ENCODE measurements at places on chromosomes 5 and 9. TPM values are rescaled to one million over a fixed set of nuclear protein-coding genes. Genes with fewer than 3 reads are reported as not detected.

- no peaks in the 10 kb centered on the region for H3K27me3 ChIP-seq
- DNase-seq, result no peak
- H3K36me3 ChIP-seq, result no peaks in the 10 kb centered on the region
- H3K4me3 ChIP-seq, result peak overlapping the region; percentile 58
- H3K4me1 ChIP-seq, result peaks cover 11% of the 10 kb centered on the region
These were observed 505 bp downstream of the C5orf34 start for GRCh38 chr5:43514471-43514815.

NR4A3 gene
- total RNA-seq, result 4.9 TPM

GRCh38 chr5:159050316-159051143 is 49.2 kb downstream of the EBF1 start:
- peak overlapping the region; percentile 34 for H3K27ac ChIP-seq
- H3K4me1 ChIP-seq, result no peaks in the 10 kb centered on the region
- H3K4me3 ChIP-seq, result no peak overlapping the region
- peaks cover 12% of the 10 kb centered on the region for H3K27me3 ChIP-seq
- no peaks in the 10 kb centered on the region for H3K36me3 ChIP-seq

GRCh38 chr5:43627028-43627427 is 24.0 kb downstream of the NNT start:
- H3K4me1 ChIP-seq, result no peaks in the 10 kb centered on the region
- H3K36me3 ChIP-seq, result peaks cover 27% of the 10 kb centered on the region
- H3K27me3 ChIP-seq, result no peaks in the 10 kb centered on the region
- no peak overlapping the region for H3K4me3 ChIP-seq
- no peak for DNase-seq

DOCK8 gene
- total RNA-seq, result 40.6 TPM

GRCh38 chr5:1392801-1393565 is 48.1 kb upstream of the CLPTM1L start:
- H3K36me3 ChIP-seq, result no peaks in the 10 kb centered on the region
- H3K27me3 ChIP-seq, result no peaks in the 10 kb centered on the region

CFAP90 gene
- 0.82 TPM for total RNA-seq

PRRC2B gene
- 176 TPM for total RNA-seq

DTWD2 gene
- total RNA-seq, result 4.9 TPM

DNA sequence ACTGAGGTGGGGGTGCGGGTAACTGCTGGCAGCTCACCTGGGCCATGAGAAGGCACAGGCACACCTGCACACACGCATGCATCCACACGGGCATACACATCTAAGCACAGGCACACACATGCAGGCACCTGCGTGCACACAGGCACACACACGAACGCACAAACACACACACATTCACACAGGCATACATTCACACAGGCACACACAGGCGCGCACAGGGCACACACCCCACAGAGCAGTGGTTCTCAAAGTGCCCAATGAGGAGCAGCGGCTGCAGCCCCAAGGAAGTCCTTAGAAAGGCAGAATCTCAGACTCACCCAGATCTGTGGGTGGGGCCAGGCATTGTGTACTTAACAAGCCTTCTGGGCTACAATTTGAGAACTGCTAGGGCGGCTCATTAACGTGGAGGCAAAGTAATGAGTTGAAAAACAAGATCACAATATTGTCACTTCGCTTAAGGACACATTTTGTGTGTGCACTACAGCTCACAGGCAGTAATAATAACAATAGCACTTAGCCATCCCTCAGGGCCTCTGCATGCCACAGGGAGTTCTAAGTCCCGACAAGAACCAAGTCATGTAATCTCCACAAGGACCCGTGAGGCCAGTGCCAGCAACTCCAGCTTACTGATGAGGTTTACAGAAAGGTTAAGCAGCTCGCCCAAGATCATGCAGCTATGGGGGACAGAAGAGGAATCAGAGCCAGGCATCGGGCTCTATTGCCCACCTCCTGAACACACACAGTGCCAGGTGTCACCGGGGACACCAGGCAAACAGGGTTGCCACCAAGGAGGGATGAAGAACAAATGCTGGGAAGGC is 91.6 kb downstream of the ROR2 start:
- no peaks in the 10 kb centered on the region for H3K36me3 ChIP-seq
- no peak overlapping the region for H3K4me3 ChIP-seq
- H3K27ac ChIP-seq, result no peak overlapping the region
- H3K4me1 ChIP-seq, result no peaks in the 10 kb centered on the region
- H3K27me3 ChIP-seq, result no peaks in the 10 kb centered on the region

- H3K27me3 ChIP-seq, result no peaks in the 10 kb centered on the region
- no peak overlapping the region for H3K4me3 ChIP-seq
- DNase-seq, result peak; percentile 37
These were observed 67.5 kb upstream of the ERCC6L2 start for GRCh38 chr9:95808011-95808410.

- H3K4me3 ChIP-seq, result peak overlapping the region; percentile 71
- no peak for DNase-seq
- peak overlapping the region; percentile 89 for H3K27ac ChIP-seq
- H3K4me1 ChIP-seq, result peaks cover 33% of the 10 kb centered on the region
These were observed 676 bp upstream of the OCLN start for GRCh38 chr5:69491838-69492390.

GRCh38 chr5:97162045-97162444 is 19.6 kb upstream of the LIX1 start:
- DNase-seq, result no peak
- H3K36me3 ChIP-seq, result peaks cover 55% of the 10 kb centered on the region
- H3K27me3 ChIP-seq, result no peaks in the 10 kb centered on the region
- no peak overlapping the region for H3K27ac ChIP-seq
- H3K4me3 ChIP-seq, result no peak overlapping the region

DNA sequence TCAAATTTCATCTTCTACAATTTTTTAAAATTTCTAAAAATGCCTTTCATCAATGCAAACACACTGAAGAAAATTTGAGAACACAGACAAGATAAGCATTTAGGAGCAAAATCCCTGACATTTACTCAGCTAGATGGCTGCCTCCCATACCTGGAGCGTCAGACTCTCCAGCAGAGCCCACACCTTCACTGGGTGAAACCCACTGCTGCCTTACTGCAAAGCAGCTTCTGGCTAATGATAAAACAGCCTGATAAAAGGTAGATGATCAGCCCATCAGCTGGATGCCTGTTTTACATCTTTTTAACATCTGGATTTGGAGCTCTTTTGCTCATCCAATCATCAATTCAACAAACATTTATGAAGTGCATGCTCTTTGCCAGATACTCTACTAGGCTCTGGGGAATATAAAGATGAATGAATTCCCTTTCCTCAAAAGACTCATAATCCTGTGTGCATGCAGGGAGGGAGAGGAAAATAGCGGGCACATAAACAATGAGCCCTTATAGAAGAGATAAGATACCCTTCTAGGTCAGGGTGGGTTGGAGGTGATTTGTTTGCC is 271.2 kb downstream of the SAXO1 start:
- no peak overlapping the region for H3K4me3 ChIP-seq
- no peaks in the 10 kb centered on the region for H3K27me3 ChIP-seq
- no peak overlapping the region for H3K27ac ChIP-seq
- no peaks in the 10 kb centered on the region for H3K36me3 ChIP-seq
- H3K4me1 ChIP-seq, result no peaks in the 10 kb centered on the region
- no peak for DNase-seq

PCA3 gene
- total RNA-seq, result not detected

PCDHGB5 gene
- 8.8 TPM for total RNA-seq

LCN15 gene
- not detected for total RNA-seq

- peak overlapping the region; percentile 19 for H3K4me3 ChIP-seq
- H3K27ac ChIP-seq, result peak overlapping the region; percentile 70
- H3K36me3 ChIP-seq, result no peaks in the 10 kb centered on the region
- H3K27me3 ChIP-seq, result peaks cover 61% of the 10 kb centered on the region
- peaks cover 36% of the 10 kb centered on the region for H3K4me1 ChIP-seq
- DNase-seq, result no peak
These were observed 7.9 kb downstream of the NRARP start for GRCh38 chr9:137294091-137294680.

DNA sequence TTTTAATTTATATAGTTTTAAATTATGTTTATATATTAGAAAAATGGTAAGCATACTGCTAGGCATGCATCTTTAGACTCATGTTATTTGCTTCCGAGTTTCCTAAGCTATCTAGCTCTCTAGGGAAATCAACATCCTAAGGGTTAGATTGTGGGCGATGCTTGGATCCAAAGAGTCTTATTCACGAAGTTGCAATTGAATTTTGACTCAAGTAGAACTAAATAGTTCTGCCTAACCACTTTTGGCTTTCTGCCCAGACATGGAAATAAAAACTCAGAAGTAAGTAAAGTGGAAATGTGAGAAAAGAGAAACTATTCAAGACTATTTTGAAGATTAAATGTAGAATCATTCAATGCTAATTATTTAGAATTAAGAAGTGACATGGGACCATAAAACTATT is 440.4 kb downstream of the CDH18 start:
- H3K4me3 ChIP-seq, result no peak overlapping the region
- no peaks in the 10 kb centered on the region for H3K27me3 ChIP-seq
- DNase-seq, result peak; percentile 33
- no peaks in the 10 kb centered on the region for H3K36me3 ChIP-seq
- H3K27ac ChIP-seq, result no peak overlapping the region

SLF1 gene
- total RNA-seq, result 5.7 TPM

S1PR3 gene
- total RNA-seq, result 6.9 TPM

DNA sequence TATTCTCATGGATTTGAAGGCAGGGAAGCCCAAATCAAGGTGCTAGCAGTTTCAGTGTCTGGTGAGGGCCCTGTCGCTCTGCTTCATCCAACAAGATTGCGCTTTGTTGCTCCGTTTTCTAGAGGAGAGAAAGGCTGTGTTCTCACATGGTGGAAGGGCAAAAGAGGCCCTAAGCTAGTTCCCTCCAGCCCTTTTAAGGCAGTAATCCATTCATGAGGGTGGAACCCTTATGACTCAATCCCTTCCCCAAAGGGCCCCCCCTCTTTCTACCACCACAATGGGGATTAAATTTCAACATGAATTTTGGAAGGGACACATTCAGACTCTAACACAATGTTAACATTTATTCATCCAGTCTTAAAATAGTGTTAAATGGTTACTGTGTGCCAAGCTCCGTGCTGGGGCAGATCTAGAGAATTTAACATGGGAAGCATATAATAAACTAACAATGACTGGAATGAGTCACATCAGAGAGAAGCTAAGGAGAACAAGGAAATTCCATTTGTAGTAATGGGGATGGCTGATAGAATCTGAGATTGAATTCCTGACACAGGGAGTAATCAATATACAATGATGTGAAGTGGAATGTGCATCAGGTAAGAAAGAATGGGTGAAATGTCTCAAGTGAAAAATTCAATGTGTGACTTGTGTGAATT is 382.8 kb upstream of the ZNF608 start:
- H3K27me3 ChIP-seq, result no peaks in the 10 kb centered on the region
- H3K36me3 ChIP-seq, result no peaks in the 10 kb centered on the region
- no peaks in the 10 kb centered on the region for H3K4me1 ChIP-seq
- H3K27ac ChIP-seq, result no peak overlapping the region

DNA sequence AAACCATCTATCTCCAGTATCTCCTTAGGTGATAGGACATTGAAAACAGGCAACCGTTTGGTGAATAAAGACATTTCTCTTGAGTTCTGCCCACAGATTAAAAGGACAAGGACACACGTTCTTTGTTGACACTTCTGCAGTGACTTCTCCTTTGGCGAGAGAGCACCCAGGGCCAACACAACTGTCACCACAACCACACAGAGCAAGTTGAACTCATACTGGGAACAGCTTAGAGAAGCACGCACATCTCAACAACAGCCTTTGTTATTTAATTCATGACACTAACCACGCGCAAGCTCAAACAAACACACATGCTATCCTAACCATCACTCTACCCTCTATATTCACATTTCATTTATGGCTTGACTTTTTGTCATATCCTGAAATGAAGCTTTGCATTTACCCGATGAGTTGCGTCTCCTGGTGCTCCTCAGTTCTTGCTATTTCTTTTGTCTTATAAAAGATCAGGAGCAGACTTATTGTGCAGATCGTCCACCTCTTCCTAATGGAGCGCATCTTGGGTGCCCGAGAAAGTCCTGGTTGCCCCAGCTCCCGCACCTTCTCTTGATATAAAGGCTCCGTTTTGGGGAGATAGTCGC is 543 bp downstream of the ST8SIA4 start:
- no peaks in the 10 kb centered on the region for H3K27me3 ChIP-seq
- H3K4me3 ChIP-seq, result peak overlapping the region; percentile 71
- peak overlapping the region; percentile 78 for H3K27ac ChIP-seq
- H3K36me3 ChIP-seq, result no peaks in the 10 kb centered on the region
- peaks cover 44% of the 10 kb centered on the region for H3K4me1 ChIP-seq

- H3K4me3 ChIP-seq, result no peak overlapping the region
- peaks cover 11% of the 10 kb centered on the region for H3K4me1 ChIP-seq
- no peak overlapping the region for H3K27ac ChIP-seq
- H3K36me3 ChIP-seq, result peaks cover 38% of the 10 kb centered on the region
- no peaks in the 10 kb centered on the region for H3K27me3 ChIP-seq
- DNase-seq, result no peak
These were observed 7.2 kb downstream of the PLK2 start for GRCh38 chr5:58452566-58453258.

- no peak overlapping the region for H3K27ac ChIP-seq
- peaks cover 5% of the 10 kb centered on the region for H3K4me1 ChIP-seq
- DNase-seq, result no peak
- H3K27me3 ChIP-seq, result no peaks in the 10 kb centered on the region
These were observed 64.9 kb downstream of the CCNH start for GRCh38 chr5:87347841-87348240.

- no peaks in the 10 kb centered on the region for H3K4me1 ChIP-seq
- H3K27me3 ChIP-seq, result peaks cover 59% of the 10 kb centered on the region
- H3K4me3 ChIP-seq, result no peak overlapping the region
- DNase-seq, result peak; percentile 69
- no peaks in the 10 kb centered on the region for H3K36me3 ChIP-seq
These were observed 58.9 kb upstream of the RXRA start for GRCh38 chr9:134267305-134267880.

GRCh38 chr9:2809692-2810419 is 34.0 kb downstream of the PUM3 start:
- H3K4me3 ChIP-seq, result no peak overlapping the region
- peaks cover 82% of the 10 kb centered on the region for H3K36me3 ChIP-seq
- no peaks in the 10 kb centered on the region for H3K27me3 ChIP-seq
- DNase-seq, result no peak
- peak overlapping the region; percentile 50 for H3K27ac ChIP-seq

DNA sequence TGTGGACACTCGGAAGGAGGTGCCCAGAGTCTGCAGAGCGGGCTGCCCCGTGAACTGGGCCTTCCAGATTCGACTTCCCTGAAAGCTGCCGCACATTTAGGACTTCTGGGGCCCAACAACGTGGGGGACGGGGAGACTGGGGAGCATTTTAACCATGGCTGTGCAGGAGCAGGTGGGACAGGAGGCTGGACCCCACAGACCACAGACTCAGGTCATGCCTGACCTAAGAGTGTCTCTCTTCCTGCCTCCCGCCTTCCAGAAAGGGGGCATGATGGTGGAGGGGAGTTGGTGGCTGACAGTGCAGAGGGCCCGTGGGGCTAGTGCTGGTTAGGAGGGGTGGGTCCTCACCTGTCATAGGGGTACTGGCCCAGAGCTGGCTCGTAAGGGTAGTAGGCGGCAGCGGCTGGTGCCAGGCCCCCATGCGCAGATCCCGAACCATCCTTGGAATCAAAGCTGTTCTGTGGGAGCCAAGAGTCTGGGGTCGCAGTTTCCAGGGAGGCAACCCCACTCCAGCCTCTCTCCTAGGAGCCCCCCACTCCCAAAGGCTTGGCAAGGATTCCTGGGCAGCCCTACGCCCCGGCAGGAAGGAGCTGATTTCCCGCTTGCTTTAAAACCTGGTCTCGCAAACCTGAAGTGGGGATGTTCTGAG is 2.2 kb downstream of the IRX4 start:
- no peak overlapping the region for H3K4me3 ChIP-seq
- H3K27ac ChIP-seq, result no peak overlapping the region
- no peaks in the 10 kb centered on the region for H3K36me3 ChIP-seq
- H3K27me3 ChIP-seq, result peaks cover 95% of the 10 kb centered on the region

LCN1 gene
- total RNA-seq, result not detected

Data from left lung (tissue), 14 donors.